Cardiac ventricle fibroblast (primary cell): ENCODE measurements at places on chromosomes 7 and 10. TPM values are rescaled to one million over a fixed set of nuclear protein-coding genes. Genes with fewer than 3 reads are reported as not detected.

The ERVW-1 gene
- not detected in 2 replicates for total RNA-seq

The CREB5 gene
- 0.81 and 1.7 TPM in 2 replicates for total RNA-seq

The GIMAP2 gene
- total RNA-seq: 1.9 and 2.9 TPM in 2 replicates

The NIPSNAP2 gene
- total RNA-seq: 28.3 and 33.7 TPM in 2 replicates

The MAT1A gene
- not detected in 2 replicates for total RNA-seq

The CDHR1 gene
- 0.06 TPM in 1 of 2 replicates, not detected in the other for total RNA-seq

The LOXL4 gene
- 3.9 and 4.6 TPM in 2 replicates for total RNA-seq

The SKIDA1 gene
- 0.56 and 2.0 TPM in 2 replicates for total RNA-seq

The HTR5A gene
- not detected in 2 replicates for total RNA-seq

The OPTN gene
- 39.8 and 45.0 TPM in 2 replicates for total RNA-seq

The GDF2 gene
- total RNA-seq: not detected in 2 replicates

The ARMC3 gene
- total RNA-seq: not detected in 2 replicates

The ADCY1 gene
- total RNA-seq: 0.69 and 0.83 TPM in 2 replicates

The NXPH1 gene
- not detected in 2 replicates for total RNA-seq

The PAPSS2 gene
- total RNA-seq: 95.4 and 98.3 TPM in 2 replicates

The GPNMB gene
- total RNA-seq: 196 and 209 TPM in 2 replicates

The MRLN gene
- not detected in 2 replicates for total RNA-seq

The PTPRN2 gene
- 3.9 and 4.5 TPM in 2 replicates for total RNA-seq

The C7orf33 gene
- total RNA-seq: not detected in 2 replicates

The NME8 gene
- not detected in 2 replicates for total RNA-seq

The MACROH2A2 gene
- total RNA-seq: 11.1 and 13.6 TPM in 2 replicates

The PDLIM1 gene
- 182 and 185 TPM in 2 replicates for total RNA-seq

The OR2A7 gene
- 0.20 and 1.3 TPM in 2 replicates for total RNA-seq

The TCAF1 gene
- total RNA-seq: 45.4 and 56.9 TPM in 2 replicates

The MDFIC gene
- total RNA-seq: 28.1 and 30.7 TPM in 2 replicates

The LRRD1 gene
- not detected in 2 replicates for total RNA-seq

The ACSM6 gene
- not detected in 2 replicates for total RNA-seq

The TSPAN12 gene
- 0.88 and 1.7 TPM in 2 replicates for total RNA-seq

The NODAL gene
- not detected in 2 replicates for total RNA-seq

The RPP38 gene
- 6.5 and 13.2 TPM in 2 replicates for total RNA-seq

The PHYHIPL gene
- not detected in 2 replicates for total RNA-seq

The CCZ1B gene
- 19.6 and 29.5 TPM in 2 replicates for total RNA-seq

The PALD1 gene
- 2.8 and 2.9 TPM in 2 replicates for total RNA-seq

The YAE1 gene
- total RNA-seq: 12.5 and 19.9 TPM in 2 replicates

The ABCA13 gene
- total RNA-seq: not detected in 2 replicates

The CCDC3 gene
- 0.39 and 0.81 TPM in 2 replicates for total RNA-seq

The PAPOLB gene
- 0.24 TPM in 1 of 2 replicates, not detected in the other for total RNA-seq

The MUC3A gene
- not detected in 2 replicates for total RNA-seq

The C10orf53 gene
- not detected in 2 replicates for total RNA-seq

The GHRHR gene
- not detected in 2 replicates for total RNA-seq
